ENCODE measurements at places on chromosomes 12 and 14.

GRCh38 chr14:88029500-88029899 is 24.6 kb downstream of the GPR65 start:
- no peak for DNase-seq

DNA sequence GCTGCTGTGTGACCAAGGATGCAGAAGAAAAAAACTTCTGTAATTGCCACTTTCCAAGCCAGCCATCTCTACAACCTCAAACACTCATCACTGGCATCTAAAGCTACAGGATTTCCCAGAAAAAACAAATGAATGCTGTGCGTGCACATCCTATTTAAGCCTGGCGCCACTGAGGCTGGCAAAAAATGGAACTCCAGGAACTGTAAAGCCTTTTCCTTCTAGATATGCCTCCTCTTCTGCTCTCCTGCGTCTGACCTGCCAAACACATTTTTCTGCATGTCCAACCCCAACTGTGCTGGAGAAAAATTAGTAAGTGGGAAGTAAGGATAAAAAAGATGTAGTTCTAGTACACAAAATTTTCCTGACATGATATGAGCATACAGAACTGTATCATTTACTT is 184.9 kb downstream of the ITPR2 start:
- DNase-seq, result no peak

DNA sequence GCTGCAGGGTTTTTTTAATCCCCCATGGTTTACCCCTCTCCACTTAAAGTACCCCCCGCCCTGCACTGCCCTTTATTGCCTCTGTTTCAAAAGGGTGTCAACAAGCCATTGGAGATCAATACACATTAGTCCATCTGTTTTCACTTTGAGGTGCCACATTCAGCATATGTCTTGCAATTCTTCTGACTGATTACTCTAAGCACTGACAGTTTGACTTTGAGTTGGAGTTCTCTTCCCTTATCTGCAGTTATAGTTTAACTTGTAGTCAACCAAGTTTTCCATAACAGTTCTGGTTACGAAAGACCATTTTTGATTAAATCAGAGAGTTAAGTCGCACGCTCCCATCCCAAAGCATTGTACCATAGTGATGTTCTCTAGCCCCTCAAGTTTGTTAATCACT is 260.8 kb upstream of the TBX3 start:
- no peak for DNase-seq

GRCh38 chr12:58832920-58833319 is 87.4 kb downstream of the LRIG3 start:
- DNase-seq, result no peak

DNA sequence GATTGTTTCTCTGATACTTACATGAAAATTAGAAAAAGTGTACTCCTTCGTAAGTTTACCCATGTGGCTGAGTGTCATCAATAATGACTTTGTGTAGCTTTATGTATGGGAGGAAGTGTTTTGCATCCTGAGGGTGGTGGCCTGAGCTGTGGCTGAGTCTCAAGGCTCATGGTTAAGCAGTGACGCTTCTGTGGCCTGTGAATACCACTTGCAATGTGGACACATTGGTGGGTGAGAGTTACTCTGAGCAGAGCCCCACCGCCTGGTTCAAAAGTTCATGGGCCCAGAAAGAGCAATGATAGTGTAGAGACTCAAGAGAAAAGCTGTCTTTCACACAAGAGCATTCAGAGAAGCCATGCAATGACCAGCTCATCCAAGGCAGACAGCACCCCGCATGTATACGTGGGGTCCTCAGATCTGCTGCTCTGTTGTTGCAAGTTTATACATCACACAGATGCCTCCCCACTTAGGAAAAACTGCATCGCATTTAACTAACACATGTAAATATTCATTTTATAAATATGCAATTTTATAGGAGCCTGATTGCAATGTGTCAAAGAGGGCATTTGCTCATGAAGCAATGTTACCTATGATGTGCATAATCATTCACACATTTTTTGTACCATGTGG is 55.1 kb upstream of the FRMD6 start:
- no peak for DNase-seq

- no peak for DNase-seq
Measured at GRCh38 chr14:53004976-53005375, 54.1 kb upstream of the FERMT2 start.

DNA sequence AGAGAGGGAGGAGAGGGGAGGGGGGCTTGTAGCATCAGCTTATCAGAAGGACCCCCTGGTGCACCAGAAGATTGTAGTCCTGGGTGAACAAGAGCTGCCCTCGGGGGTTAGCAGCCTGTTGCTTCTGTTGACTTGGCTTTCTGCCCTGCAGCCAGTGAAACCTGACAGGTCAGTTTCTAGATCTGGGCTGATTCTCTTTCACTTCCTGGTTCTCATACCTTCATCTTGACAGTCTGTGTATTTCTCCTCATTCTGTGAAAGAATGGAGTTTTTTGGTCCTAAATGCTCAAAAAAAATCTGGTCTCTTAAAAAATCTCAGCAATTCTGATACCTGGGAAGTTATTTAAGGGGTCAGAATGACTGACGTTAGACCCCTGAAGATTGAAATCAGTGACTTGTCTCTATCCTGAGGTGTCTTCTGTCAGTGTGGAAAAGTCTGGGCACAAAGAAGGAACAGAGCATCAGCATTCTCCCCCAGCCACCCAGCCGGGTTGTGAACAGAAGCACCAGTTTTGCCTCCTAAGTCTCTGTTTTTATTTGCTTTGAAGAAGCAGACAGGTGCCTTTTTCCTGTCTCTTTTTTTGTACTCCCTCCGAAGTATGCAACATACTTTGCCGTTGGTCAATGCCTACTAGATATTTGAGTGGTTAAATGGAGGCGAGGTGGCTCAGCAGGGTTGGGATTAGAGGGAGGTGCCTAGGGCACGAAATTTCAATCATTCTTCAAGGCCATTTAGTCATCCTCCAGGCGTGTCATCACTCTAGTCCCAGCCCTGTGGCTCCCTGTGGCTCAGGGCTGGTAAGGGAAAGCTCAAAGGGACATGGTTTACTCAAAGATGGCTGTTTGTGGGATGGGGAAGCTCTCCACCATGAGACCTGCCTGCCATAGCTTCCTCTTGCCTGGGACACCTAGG is 24.0 kb downstream of the TTC9 start:
- DNase-seq, result no peak

DNA sequence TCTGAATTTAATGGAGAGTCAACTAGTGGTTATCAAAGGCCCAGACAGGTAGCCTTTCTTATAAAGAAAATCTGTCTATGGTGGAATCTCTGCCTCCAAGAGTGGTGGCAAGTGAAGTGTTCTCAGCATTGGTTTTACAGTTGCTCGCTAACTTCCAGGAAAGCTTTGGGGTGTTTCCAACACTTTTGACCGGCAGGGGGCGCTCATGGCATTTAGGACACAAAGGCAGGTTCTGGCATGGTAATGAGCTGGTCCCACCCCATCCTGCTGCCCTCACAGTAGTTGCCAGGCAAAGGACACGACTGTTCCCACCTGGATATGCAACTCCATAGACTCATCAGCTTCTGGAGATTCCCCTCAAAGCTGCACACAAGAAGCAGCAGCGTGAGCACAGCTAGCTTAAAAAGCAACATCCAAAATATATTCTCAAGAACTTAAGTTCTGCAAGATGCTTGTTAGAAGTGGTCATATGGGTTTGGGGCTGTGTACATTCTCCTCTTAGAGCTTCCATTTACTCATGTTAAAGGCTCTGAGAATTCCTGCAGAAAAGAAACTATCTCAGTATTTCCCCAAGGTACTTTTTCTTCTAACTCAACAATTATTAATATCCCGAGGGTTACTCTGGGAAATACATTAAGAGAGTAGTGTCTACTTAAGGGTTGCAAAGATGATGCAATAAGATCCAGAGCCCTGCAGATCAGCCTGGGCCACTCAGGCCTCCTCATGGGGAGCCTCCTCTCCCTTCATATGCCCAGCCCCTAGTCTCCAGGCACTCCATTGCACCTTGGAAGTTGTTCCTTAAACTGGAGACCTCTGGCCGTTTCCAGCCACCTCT is 14.8 kb downstream of the PROX2 start:
- DNase-seq, result peak; percentile 88

DNA sequence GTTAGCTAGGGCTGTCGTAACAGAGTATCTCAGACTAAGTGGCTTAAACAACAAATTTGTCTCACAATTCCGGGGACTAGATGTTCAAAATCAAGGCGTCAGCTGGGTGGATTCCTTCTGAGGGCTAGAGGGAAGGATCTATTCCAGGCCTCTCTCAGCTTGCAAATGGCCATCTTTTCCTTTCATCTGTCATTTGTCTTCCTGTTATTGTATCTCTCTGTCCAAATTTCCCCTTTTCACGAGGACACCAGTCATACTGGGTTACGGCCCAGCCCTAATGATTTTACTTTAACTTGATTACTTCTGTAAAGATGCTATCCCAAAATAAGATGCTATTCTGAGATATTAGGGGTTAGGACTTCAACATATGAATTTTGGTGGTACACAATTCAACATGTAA is 119.0 kb upstream of the CPSF6 start:
- DNase-seq, result no peak

DNA sequence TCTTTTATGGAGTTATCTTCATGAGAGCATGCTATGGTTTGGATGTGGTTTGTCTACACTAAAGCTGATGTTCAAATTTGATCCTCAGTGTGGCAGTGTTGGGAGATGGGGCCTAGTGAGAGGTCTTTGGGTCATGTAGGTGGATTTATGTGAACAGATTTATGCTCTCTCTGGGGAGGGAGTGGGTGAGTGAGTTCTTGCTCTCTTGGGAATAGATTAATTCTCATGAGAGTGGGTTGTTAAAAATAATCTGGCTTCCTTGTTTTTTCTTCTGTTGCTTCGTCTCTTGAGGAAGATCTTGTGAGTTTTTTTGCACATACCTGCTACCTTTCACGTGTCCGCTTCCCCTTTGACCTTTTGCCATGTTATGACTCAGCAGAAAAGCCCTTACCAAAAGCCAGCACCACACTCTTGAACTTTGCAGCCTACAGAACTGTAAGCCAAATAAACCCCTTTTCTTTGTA is 20.5 kb downstream of the DERA start:
- no peak for DNase-seq

- no peak for DNase-seq
Measured at GRCh38 chr12:88802096-88802706, 221.9 kb upstream of the KITLG start.

GRCh38 chr12:63967358-63968145 is 123.1 kb downstream of the SRGAP1 start:
- no peak for DNase-seq

- no peak for DNase-seq
Measured at GRCh38 chr14:83151571-83151970, 1617.9 kb upstream of the SEL1L start.

GRCh38 chr12:107650977-107651376 is 34.6 kb upstream of the PWP1 start:
- no peak for DNase-seq

GRCh38 chr12:53585448-53586125 is 40.6 kb downstream of the ATF7 start:
- DNase-seq, result no peak

GRCh38 chr14:61670576-61670975 is 24.7 kb upstream of the HIF1A start:
- no peak for DNase-seq

DNA sequence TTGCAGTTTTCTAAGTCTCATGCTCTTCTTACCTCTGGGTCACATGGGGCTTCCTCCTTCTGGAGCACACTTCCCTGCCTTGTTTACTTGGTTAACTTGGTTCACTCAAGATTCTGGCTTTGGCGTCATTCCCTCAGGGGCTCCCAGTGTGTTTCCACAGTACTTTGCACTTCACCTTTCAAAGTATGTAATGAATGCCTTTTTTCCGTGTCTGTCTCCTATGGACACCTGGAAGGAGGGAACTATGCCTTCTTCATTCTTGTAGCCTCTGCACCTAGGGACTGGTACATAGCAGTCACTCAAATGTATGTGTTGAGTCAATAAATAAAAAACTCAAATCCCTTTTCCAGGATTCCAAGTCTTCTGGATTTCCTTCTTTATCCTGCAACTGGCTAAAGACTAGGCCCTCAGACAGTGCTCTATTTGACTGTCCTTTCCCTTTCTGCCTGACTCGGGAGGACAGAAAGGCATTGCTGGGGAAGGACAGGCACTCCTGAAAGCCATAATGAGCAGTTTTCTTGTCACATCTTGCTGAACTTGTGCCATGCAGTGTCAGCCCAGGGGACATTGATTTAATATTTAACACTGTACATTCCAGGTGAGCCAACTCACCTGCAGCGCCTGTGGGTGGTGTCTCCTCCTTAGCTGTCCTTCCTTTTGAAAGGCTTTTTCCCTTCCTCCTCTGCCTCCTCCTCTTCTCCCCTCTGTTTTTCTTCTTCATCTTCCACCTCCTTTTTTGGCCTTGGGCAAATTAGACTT is 12.8 kb downstream of the MYRFL start:
- no peak for DNase-seq

- no peak for DNase-seq
Measured at GRCh38 chr12:127079636-127080035, 1187.3 kb upstream of the TMEM132C start.

DNA sequence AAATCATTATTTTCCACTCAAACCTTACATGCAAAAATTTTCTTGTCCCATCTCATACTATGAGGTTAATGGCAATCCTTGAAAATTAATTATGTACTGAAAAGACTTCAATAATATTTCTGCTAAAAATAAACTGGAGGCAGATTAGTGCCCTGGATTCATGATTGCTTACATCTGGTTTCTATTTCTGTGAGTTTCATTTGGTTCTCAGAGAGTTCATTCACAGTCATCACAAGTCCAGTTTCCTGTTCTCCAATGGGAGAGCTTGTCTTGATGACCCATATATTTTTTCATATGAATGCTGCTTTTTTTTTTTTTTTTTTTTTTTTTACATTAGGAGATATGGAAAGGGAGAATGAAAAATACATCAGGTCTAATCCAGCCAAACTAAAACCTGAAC is 6.6 kb upstream of the PTHLH start:
- no peak for DNase-seq

DNA sequence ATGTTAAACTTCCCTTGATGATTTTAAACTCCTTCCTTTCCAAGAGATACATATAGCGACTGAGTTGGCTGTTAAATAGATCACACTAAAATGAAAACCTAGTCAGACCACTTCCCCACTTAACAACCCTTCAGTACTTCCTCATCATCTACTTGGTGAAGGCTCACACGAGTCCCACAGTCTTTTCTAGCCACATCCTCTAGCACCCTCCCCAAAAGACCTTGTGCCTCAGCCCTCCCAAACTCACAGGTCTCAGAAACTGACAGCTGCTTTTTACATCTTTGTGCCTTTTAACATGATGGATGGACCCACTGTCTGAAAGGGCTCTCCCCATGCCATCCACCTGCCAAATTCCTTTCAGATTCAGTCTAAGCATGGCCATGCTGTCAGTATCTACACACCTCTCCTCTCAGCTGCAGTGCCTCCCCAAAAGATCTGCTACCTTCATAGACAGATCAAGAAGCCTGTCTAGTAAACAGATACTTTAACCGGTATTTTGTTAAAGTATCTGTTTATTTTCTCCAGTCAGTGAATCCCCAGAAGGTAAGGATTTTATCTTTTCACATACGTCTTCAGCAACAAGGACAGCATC is 65.1 kb upstream of the GPHB5 start:
- DNase-seq, result no peak

- no peak for DNase-seq
Measured at GRCh38 chr14:87996291-87996592, 3.3 kb upstream of the GALC start.

GRCh38 chr14:53542732-53543131 is 389.6 kb upstream of the DDHD1 start:
- DNase-seq, result no peak

- DNase-seq, result peak; percentile 72
Measured at GRCh38 chr14:36655571-36655962, 6.1 kb upstream of the PAX9 start.

Data from H7 (cell line).